Thyroid gland (tissue), 4 donors: ENCODE measurements at places on chromosomes 16 and 17. TPM values are rescaled to one million over a fixed set of nuclear protein-coding genes. Genes with fewer than 3 reads are reported as not detected.

GRCh38 chr17:42484304-42484703, 25.6 kb downstream of the ATP6V0A1 start:
- no peaks in the 10 kb centered on the region for H3K4me1 ChIP-seq
- H3K36me3 ChIP-seq = peaks cover 93% of the 10 kb centered on the region
- H3K27me3 ChIP-seq = no peaks in the 10 kb centered on the region
- no peak overlapping the region for H3K27ac ChIP-seq
- no peak overlapping the region for H3K4me3 ChIP-seq
- DNase-seq = no peak

The PTGES3L gene
- 0.11 TPM for total RNA-seq

The FOXL1 gene
- 1.9 TPM for total RNA-seq

The BRD7 gene
- 45.3 TPM for total RNA-seq

GRCh38 chr16:69073181-69073702, 32.2 kb upstream of the HAS3 start:
- H3K36me3 ChIP-seq = no peaks in the 10 kb centered on the region
- H3K27ac ChIP-seq = peak overlapping the region; percentile 91
- H3K4me3 ChIP-seq = no peak overlapping the region
- no peaks in the 10 kb centered on the region for H3K27me3 ChIP-seq

DNA sequence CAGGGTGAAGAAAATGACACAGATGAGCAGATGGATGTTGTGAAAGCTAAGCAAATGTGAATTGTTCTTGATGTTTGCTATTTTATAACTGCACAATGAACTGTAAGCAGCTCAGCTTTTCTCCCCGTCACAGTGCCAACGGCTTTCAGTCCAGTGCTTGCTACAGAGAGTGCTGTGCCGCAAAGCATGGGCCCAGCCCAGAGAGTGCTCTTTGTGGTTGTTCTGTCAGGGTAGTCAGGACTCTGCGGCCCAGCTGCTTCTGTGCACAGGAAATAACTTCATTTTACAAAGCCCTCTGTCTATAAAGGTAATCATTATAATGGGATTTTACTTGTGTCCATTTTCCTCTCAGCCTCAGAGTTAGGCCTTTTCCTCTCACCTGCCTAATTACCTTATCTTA, 39.1 kb downstream of the CDRT15 start:
- DNase-seq = no peak
- peaks cover 6% of the 10 kb centered on the region for H3K4me1 ChIP-seq
- no peaks in the 10 kb centered on the region for H3K27me3 ChIP-seq

DNA sequence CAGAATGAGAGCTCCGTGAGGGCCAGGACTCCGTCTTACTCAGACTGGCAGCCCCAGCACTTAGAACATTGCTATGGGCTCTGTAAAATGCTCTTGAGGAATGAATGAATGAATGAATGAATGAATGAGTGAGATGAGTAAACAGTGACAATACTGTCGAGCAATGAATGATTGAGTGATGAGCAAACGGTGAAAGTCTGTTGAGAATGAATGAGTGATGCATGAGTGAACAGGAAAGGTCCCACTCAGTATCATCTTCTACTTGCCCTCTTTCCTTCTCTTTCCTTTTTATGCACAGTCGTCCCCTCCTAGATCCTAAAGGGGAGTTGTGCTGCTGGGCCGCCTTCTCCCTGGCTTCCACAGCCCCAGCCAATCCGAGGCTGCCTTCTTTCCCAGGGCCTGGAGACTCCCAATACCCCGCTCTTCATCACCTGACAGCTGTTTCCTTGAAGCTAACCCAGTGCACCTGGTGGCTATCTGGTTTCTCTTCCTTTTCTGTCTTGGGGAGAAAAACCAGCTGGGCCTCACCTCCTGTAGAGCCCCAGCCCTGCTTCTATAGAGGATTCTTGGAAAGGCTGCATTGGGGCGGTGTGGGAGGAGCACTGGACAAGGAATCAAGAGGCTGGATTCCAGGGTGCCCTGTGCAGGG, 32.7 kb upstream of the CACNG1 start:
- H3K4me3 ChIP-seq = no peak overlapping the region
- no peaks in the 10 kb centered on the region for H3K4me1 ChIP-seq
- no peak for DNase-seq
- H3K27me3 ChIP-seq = no peaks in the 10 kb centered on the region
- H3K27ac ChIP-seq = no peak overlapping the region

DNA sequence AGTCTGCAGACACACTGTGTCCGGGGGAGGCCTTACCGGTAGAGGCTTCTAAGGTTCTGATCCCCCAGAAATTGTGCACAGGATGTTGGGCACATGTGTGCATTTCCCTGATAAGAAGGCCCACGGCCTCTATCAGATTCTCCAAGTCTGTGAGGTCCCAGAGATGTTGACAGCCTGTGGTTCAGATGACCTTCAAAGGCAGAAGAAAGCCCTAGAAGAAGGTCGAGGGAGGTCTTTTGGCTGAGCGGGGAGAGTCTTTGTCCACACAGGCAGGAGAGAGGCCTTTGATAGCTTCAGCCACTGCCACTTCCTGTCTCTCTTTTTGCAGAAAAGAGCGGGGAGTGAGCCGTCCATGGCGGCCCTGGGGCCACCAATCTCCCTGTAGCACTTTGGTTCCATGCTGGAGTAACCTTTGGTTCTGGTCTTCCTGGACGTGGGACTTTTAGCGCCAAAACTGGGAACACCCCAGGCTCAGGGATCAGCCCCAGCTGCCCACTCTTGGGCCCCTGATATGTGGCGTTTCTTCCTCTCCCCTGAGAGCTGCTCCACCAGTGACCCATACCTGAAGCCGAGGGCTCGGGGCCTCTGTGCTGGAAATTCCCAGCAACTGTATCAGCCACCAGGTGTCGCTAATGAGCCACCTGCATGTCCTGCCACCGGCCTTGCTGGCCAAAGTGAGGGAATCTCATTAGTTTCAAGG, 28.1 kb upstream of the LGALS9 start:
- peaks cover 32% of the 10 kb centered on the region for H3K36me3 ChIP-seq
- H3K4me1 ChIP-seq = no peaks in the 10 kb centered on the region
- H3K27me3 ChIP-seq = no peaks in the 10 kb centered on the region
- no peak overlapping the region for H3K27ac ChIP-seq
- no peak overlapping the region for H3K4me3 ChIP-seq

The GHDC gene
- 119 TPM for total RNA-seq

The FOXF1 gene
- total RNA-seq = 2.8 TPM

The ZC3H7A gene
- 48.9 TPM for total RNA-seq

- H3K36me3 ChIP-seq = no peaks in the 10 kb centered on the region
- no peaks in the 10 kb centered on the region for H3K27me3 ChIP-seq
- DNase-seq = peak; percentile 80
- peaks cover 50% of the 10 kb centered on the region for H3K4me1 ChIP-seq
- H3K4me3 ChIP-seq = no peak overlapping the region
Observed at GRCh38 chr16:20675488-20676267, 21.8 kb downstream of the ACSM1 start.

GRCh38 chr16:70432356-70432722, 6.6 kb downstream of the ST3GAL2 start:
- peak overlapping the region; percentile 74 for H3K27ac ChIP-seq
- H3K4me1 ChIP-seq = peaks cover 88% of the 10 kb centered on the region
- no peaks in the 10 kb centered on the region for H3K27me3 ChIP-seq
- H3K4me3 ChIP-seq = no peak overlapping the region
- no peaks in the 10 kb centered on the region for H3K36me3 ChIP-seq

GRCh38 chr16:16830973-16831372, 452.0 kb downstream of the NPIPA7 start:
- H3K36me3 ChIP-seq = no peaks in the 10 kb centered on the region
- H3K27me3 ChIP-seq = no peaks in the 10 kb centered on the region
- no peak for DNase-seq
- H3K4me3 ChIP-seq = no peak overlapping the region

DNA sequence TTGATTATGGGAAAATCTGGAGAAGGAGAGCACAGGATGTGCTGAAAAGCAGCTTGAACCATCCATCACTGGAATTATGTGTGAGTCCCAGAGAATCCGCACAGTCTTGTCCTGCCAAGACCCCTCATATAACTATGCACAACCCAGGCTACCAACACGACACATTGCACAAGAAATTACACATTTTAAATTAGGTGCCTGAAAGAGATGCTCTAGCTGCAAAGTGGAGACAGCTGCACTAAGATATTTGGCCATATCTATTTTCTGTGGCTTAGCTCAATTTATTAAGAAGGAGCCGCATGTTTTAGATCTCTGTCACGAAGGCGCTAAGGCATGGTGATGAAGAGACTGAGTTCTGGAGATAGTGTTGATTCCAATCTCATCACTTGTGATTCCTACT, 1308.4 kb downstream of the CDH8 start:
- H3K4me3 ChIP-seq = no peak overlapping the region
- H3K27me3 ChIP-seq = no peaks in the 10 kb centered on the region
- H3K36me3 ChIP-seq = no peaks in the 10 kb centered on the region

The VAT1 gene
- total RNA-seq = 125 TPM

DNA sequence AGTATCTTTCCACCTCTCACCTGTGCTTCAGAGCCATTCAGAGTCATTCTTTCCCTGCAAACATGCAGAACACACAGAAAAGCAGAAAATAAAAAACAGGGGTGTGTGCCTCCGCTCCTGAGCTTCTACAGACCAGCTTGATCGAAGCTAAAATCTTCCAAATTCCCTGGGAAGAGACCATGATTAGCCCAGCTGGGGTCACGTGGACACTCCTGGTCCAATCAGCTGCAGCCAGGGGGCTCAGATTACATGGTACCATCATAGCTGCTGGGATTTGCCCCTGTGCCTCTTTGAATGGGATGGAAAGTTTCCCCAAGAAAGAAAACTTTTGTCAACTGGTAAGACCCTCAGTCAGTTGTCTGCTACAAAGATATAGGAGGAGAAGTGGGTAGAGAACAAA, 159.9 kb downstream of the TMEM114 start:
- no peaks in the 10 kb centered on the region for H3K27me3 ChIP-seq
- no peaks in the 10 kb centered on the region for H3K4me1 ChIP-seq
- no peaks in the 10 kb centered on the region for H3K36me3 ChIP-seq
- no peak for DNase-seq
- no peak overlapping the region for H3K4me3 ChIP-seq

DNA sequence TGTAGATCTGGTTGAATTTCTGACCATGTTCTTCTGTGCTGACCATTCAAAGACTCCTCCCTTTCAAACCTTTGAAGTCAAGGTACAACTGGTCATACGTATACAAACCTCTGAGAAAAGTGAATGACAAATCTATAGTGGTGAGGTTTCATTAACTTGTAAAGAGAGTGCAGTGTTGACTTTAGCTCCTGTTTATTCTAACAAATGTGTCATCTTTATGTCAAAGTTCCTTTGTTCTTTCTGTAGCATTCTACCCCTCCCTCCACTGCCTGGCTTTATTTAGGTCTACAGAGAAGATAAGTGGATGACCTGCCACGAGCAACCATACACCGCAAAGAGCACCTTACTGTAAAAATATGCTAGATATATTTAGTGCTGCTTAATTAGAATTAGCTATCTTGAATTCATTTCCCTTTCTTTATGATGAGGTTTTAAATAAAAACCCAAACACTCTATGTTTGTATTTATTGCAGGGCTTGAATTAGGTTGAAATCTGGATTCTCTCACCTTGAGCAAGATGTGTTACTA, 520.0 kb upstream of the CDH11 start:
- no peaks in the 10 kb centered on the region for H3K27me3 ChIP-seq
- H3K4me3 ChIP-seq = no peak overlapping the region
- H3K4me1 ChIP-seq = no peaks in the 10 kb centered on the region
- no peaks in the 10 kb centered on the region for H3K36me3 ChIP-seq
- DNase-seq = no peak

DNA sequence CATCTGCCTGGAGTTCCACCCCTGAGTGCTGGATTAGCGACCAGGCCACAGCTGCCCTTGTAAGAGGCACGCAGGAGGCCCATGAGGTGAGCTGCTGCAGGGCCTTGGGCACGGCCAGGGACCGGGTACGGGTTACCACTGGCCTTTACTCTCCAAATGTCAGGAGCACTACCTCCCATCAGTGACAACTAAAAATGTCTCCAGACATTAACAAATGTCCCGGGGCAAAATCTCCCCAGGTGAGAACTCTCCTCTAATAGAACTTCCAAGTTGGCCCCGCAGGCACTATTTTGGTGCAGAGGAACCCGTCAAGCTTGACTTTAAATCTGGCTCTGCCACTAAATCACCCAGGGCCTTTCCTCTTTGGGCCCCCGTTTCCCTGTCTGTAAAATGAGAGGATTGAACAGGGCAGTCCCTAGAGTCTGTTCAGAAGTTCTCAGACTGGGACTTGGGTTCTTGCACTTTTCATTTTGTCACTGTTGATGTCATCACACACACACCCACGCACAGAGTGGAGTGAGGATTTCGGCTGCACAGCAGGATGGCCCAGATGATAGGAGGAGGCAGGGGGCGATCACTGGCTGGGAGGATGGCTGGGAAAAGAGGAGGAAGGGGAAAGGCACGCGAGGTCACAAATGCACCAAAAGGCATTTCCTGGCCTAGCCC, 24.5 kb upstream of the MAPT start:
- no peak overlapping the region for H3K27ac ChIP-seq
- H3K4me1 ChIP-seq = no peaks in the 10 kb centered on the region
- H3K27me3 ChIP-seq = no peaks in the 10 kb centered on the region
- no peak for DNase-seq
- H3K36me3 ChIP-seq = no peaks in the 10 kb centered on the region

DNA sequence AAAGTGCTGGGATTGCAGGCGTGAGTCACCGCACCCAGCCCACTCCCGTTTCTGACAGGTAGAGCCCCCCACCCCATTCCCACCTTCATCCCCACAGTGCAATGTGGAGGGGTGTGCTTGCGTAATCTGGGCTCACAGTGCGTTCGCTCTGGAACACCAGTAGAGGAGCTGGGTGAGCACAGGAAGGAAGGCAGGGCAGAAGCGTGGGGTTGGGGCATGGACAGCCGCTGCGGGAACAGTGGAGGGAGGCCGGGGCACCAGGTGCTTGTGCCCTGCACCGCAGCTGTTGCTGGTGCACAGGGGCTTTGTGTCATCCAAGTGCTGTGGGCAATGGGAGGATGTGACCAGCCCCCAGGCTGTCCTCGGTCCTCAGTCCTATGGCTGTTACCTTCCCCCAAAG, 24.7 kb downstream of the KDM8 start:
- peaks cover 16% of the 10 kb centered on the region for H3K36me3 ChIP-seq
- H3K4me1 ChIP-seq = peaks cover 2% of the 10 kb centered on the region
- DNase-seq = no peak

- no peaks in the 10 kb centered on the region for H3K27me3 ChIP-seq
- peak; percentile 81 for DNase-seq
- peak overlapping the region; percentile 2 for H3K27ac ChIP-seq
- peaks cover 42% of the 10 kb centered on the region for H3K4me1 ChIP-seq
- H3K4me3 ChIP-seq = no peak overlapping the region
Observed at GRCh38 chr16:67546761-67547422, 15.4 kb upstream of the CTCF start.

- DNase-seq = no peak
- peaks cover 2% of the 10 kb centered on the region for H3K4me1 ChIP-seq
- H3K27ac ChIP-seq = no peak overlapping the region
- H3K27me3 ChIP-seq = no peaks in the 10 kb centered on the region
Observed at GRCh38 chr17:55693254-55694216, 29.1 kb downstream of the TMEM100 start.

The CEMP1 gene
- 3.6 TPM for total RNA-seq

The IGF2BP1 gene
- 0.33 TPM for total RNA-seq
